Activated CD8-positive, alpha-beta memory T cell treated with anti-CD3 and anti-CD28 coated beads for 1 hour (primary cell): ENCODE measurements at places on chromosomes 1 and 21.

DNA sequence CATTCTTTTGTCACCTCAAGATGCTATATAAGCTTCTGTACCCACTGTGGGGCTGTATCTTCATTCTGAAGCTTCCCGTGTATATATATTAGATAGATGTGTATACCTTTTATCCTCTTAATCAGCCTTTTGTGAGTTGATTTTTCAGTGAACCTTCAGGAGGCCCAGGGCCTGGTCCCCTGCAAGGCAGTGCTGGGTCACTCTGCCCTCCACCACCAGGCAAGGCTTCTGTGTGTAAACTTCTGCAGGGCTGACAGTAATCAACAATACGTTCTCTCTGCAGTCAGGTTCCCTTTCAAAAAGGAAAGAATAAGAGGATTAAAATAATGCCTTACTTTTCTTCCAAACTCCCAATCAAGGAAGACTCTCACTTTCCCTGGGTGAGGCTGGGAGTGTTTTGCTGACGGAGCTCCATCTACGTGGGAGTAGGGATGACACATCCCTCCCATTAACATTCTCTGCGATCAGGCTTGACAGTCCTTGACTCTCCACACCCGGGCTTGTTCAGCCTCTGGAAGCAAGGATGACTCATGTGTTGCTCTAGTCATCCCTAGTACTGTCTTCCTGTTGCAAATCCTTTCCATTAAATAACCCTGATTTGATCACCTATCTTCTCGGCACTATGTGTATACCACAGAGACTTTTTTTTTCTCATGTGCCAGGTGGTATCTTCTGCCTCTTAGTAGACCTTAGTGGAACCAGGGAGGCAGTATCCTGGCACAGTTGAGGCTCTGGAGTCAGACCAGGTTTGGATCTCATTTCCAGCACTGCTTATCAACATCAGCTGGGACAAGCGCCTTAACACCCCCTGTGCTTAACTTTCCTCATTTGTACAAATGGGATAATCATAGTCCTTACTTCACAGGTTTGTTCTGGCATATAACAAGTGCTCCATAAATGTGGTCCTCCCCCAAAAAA is 70.3 kb upstream of the KCNK1 start:
- DNase-seq = no peak

- no peak for DNase-seq
These were observed 1.4 kb downstream of the DAB1 start for GRCh38 chr1:57422271-57423134.

- DNase-seq = no peak
These were observed 6.4 kb downstream of the RIPK4 start for GRCh38 chr21:41760411-41760810.

DNA sequence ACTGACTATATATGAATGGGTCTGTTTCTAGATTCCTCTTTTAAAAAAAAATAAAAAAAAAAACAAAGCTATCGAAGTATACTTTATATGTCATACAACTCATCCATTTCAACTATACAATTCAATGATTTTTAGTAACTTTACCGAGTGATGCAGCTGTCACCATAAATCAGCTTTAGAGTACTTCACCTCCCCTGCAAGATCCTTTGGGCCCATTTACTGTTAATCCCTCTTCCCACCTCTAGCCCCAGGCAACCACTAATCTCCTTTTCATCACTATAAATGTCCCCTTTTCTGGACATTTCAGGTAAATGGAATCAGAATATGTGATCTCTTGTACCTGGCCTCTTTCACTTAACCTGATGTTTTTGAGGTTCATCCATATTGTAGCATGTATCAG is 133.9 kb downstream of the PEX14 start:
- no peak for DNase-seq

- no peak for DNase-seq
These were observed 948 bp downstream of the FBXO2 start for GRCh38 chr1:11653101-11653860.

GRCh38 chr1:97384294-97384968 is 536.4 kb downstream of the DPYD start:
- DNase-seq = no peak

DNA sequence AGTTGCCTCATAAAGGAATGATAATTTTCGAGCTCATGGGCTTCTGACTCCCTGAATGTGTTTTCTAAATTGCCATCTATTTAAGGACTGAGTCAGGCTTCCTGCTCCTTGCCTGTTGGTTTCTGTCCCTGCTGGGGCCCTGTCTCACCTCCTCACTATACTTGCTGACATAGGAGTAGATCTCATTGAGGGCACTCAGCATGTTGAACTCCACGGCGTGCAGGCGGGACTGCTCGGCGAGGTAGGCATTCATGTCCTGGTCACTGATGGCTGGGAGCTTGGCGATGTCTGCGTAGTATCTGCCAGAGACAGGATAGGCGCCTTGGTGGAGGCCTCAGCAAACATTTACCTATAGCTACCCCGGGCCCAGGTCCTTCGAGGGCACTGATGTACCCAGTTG is 116.9 kb upstream of the CD34 start:
- no peak for DNase-seq
